ENCODE measurements at places on chromosomes 6 and 20. TPM values are rescaled to one million over a fixed set of nuclear protein-coding genes. Genes with fewer than 3 reads are reported as not detected.

DNA sequence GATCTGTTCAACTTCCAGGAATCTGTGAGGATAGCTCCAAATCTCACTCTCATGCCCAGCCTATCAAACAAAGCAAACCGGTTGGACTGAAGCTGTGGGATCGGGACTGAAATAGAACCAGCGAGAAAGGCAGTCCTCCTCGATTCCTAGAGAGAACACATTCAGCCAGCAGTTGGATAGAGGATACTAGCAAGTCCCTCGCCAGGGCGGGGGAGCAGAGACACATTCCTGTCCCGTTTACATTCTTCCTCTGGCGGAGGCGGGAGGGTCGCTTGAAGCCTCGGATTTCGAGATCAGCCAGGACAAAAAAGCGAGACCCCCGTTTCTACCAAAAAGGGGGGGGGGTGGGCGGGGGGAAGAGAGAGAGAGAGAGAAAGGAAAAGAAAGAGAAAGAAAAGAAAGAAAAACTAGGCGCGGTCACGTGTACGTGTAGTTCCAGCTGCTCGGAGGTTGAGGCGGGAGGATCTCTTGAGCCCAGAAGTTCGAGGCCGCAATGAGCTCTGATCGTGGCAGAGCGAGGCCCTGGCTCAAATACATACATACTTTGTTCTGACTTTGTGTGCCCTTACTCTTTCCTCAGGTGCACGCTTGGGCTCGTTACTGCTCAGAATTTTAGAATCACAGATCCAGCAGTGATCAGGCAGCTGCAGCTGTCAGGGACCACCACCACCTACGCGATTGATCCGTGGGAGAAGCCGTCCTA, 19.5 kb downstream of the ZNF311 start:
- DNase-seq, result peak; percentile 33
- no peaks in the 10 kb centered on the region for H3K36me3 ChIP-seq
- H3K4me1 ChIP-seq, result peaks cover 32% of the 10 kb centered on the region
- peaks cover 14% of the 10 kb centered on the region for H3K27me3 ChIP-seq

- no peaks in the 10 kb centered on the region for H3K4me1 ChIP-seq
- H3K27me3 ChIP-seq, result no peaks in the 10 kb centered on the region
- H3K4me3 ChIP-seq, result no peak overlapping the region
- no peak for DNase-seq
These were observed 65.4 kb downstream of the MYH7B start for GRCh38 chr20:35021063-35021462.

DNA sequence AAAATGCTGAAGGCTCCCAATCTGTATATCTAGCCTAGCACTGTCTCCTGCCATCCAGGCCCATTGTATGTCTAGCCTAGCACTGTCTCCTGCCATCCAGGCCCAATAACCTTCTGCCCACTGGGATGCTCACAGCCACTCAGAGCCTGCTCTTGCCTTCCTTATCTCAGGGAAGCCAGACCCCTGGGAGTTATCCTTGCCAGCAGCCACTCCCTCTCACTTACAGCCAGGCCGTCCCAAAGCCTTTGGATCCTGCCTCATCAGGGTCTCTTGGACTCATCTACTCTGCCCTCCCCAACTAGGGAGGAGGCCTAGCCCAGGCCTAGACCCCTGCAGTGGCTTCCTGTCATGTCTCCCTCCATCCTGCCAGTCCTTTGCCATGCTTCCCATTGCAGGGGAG, 37.3 kb downstream of the KIF3B start:
- no peak overlapping the region for H3K4me3 ChIP-seq
- no peaks in the 10 kb centered on the region for H3K4me1 ChIP-seq
- no peaks in the 10 kb centered on the region for H3K27me3 ChIP-seq
- no peak for DNase-seq

Gene SIRPA
- total RNA-seq, result 10.2 TPM

GRCh38 chr6:150273457-150274309, 95.1 kb upstream of the IYD start:
- H3K27ac ChIP-seq, result no peak overlapping the region
- H3K4me3 ChIP-seq, result no peak overlapping the region
- H3K4me1 ChIP-seq, result no peaks in the 10 kb centered on the region
- H3K36me3 ChIP-seq, result no peaks in the 10 kb centered on the region
- DNase-seq, result no peak

- no peak overlapping the region for H3K4me3 ChIP-seq
- no peak overlapping the region for H3K27ac ChIP-seq
These were observed 17.0 kb downstream of the ADGRB3 start for GRCh38 chr6:68652117-68652536.

DNA sequence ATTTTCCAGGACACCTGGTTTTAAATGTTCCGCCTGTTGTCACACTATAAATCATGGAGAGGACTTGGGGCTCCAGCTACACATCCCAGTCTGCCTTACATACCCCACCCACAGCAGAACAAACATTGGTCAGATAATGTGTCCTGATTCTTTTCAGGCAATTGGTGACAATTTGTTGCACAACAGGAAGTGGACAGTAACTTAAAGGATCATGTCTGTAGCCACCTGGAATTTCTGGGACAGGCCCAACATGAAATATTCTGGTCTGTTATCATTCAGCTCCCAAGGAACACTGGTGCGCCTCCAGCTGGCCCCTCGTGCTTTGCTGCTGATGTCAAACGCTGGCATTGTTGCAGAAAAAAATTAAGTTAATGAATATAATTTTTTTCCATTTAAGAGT, 117.2 kb downstream of the SOBP start:
- no peaks in the 10 kb centered on the region for H3K4me1 ChIP-seq
- DNase-seq, result no peak
- no peaks in the 10 kb centered on the region for H3K27me3 ChIP-seq
- no peak overlapping the region for H3K27ac ChIP-seq
- H3K4me3 ChIP-seq, result no peak overlapping the region

GRCh38 chr6:44641344-44642031, 254.0 kb downstream of the CDC5L start:
- no peaks in the 10 kb centered on the region for H3K27me3 ChIP-seq
- H3K4me1 ChIP-seq, result no peaks in the 10 kb centered on the region
- H3K4me3 ChIP-seq, result no peak overlapping the region
- no peaks in the 10 kb centered on the region for H3K36me3 ChIP-seq

- no peaks in the 10 kb centered on the region for H3K36me3 ChIP-seq
- peaks cover 27% of the 10 kb centered on the region for H3K4me1 ChIP-seq
- no peak overlapping the region for H3K4me3 ChIP-seq
- H3K27ac ChIP-seq, result no peak overlapping the region
- no peaks in the 10 kb centered on the region for H3K27me3 ChIP-seq
These were observed 4.6 kb upstream of the OSER1 start for GRCh38 chr20:44215125-44215524.

Gene WFDC5
- total RNA-seq, result not detected

GRCh38 chr6:7899101-7899888, 11.3 kb downstream of the TXNDC5 start:
- DNase-seq, result peak; percentile 40
- H3K4me3 ChIP-seq, result no peak overlapping the region
- H3K36me3 ChIP-seq, result peaks cover 1% of the 10 kb centered on the region

Gene ARHGAP40
- total RNA-seq, result not detected

Gene BIRC7
- not detected for total RNA-seq

DNA sequence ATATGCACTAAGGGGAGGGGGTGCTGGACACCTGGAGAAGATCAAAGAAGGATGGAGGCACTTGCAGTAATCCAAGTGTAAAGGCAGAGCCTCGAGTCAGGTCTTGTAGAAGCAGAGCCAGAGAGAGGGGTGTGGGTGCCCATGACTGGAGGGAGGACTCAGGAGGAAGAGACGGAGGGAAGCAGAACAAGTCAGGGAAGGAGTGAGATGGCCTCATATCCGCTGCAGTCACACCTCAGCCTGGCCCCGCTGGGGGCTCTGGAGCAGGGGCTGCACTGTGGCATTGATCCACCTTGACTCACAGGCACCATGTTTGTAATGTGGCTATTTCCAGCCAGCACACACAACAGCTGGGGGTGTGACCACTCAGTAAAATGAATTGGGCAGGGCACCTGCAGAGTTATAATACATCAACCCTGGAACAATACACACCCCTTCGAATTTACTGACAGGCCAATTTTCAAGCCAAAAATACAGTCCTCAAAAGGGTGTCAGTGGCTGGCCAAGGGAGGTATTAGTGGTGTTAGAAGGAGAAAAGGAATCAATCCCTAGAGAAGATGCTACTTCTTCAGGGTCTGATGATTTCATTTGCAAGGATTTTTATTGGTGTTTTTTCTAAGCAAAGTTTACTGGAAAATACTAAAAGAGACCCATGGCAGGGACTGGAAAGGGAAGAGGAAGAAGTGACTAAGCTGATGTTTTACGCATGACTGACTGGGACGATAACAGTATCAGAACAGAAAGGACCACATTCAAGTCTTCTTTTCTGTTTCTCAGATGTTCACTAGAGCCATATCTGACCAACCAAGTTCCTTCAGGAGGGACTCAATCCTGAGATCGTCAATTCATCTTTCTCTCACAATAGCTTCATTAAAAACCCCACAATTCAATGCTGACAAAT, 18.9 kb upstream of the NXT1 start:
- H3K27me3 ChIP-seq, result no peaks in the 10 kb centered on the region
- no peak for DNase-seq
- H3K4me1 ChIP-seq, result peaks cover 11% of the 10 kb centered on the region
- no peak overlapping the region for H3K27ac ChIP-seq
- H3K4me3 ChIP-seq, result no peak overlapping the region

Gene CCM2L
- not detected for total RNA-seq
